ENCODE measurements at places on chromosomes 3 and 15. TPM values are rescaled to one million over a fixed set of nuclear protein-coding genes. Genes with fewer than 3 reads are reported as not detected.

DNA sequence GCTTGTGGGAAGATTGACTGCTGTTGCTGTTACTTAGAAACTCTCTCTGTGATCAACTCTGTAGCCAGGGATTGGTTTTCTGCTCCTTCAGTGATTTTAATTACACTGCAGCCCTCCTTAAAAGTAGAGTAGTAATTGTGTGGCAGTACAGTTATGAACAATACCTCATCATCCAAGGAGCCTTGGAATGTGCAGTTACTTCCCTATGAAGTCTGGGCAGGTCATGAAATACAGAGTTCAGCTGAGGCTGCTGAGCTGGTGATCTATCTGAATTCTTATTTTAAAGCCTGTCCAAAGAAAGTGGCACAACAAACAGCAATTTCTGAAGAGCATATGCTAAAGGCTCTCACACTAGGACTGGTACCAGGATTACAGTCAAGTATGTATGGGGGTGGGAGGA is 37.4 kb upstream of the MRPL3 start:
- DNase-seq: no peak

GRCh38 chr3:12226031-12226430 is 62.8 kb upstream of the PPARG start:
- no peak for DNase-seq

Gene LRRC15
- total RNA-seq: not detected

DNA sequence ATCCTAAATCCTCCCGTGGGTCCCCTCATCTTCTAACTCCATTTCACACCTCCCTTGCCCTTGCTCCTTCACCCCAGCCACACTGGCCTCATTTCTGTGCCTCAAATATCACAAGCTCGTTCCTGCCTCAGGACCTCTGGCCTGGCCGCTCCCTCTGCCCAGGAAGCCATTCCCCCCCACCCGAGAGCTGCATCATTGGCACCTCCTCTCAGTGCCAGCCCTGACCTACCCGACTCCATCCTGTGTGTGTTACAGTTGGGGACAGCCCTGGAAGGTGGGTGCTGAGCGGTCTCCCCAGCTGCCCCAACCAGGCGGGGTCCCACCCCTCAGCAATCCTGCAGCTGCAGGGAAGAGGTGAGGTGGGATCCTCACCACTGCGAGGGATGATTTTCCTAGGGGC is 14.5 kb downstream of the PLXND1 start:
- DNase-seq: no peak

Gene FEZF2
- total RNA-seq: not detected

DNA sequence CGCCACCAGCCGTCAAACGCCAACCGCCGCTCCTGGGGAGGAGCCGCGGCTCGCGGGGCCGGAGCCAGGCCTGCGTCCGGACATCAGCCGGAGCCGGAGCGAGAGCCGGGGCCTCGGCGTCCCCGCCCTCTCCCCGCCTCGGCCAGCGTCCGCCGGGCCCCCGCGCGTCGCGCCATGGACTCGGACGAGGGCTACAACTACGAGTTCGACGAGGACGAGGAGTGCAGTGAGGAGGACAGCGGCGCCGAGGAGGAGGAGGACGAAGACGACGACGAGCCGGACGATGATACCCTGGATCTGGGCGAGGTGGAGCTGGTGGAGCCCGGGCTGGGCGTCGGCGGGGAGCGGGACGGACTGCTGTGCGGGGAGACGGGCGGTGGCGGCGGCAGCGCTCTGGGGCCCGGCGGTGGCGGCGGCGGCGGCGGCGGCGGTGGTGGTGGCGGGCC is 359 bp downstream of the ARIH1 start:
- peak; percentile 37 for DNase-seq

DNA sequence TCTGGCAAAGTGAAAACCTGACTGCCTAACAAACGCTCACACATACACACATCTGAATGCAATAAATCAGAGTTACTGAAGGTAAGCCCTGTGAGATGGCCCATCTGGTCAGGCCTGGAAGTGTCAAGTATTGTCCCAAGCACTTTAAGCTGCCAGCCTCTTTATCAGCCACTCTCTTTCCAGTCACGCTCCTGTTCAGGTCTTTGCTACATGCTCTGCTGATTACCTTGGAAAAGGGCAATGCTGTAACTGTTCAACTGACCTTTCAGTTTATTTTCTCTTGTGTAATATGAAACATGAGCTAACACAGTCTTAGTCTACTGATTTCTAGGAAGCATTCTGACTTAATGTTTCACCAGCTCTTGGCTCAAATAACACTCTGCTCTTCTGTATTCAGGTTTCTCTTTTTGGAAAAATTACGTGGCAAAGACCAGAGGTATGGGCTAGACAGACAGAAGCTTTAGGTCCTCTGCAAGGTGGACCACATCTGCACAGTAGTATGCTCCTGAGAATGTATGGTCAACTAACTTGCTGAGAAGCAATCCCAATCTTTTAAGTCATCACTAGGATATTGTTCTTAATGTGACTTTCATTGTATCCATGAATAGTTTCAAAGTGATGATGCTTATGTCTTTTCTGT is 44.5 kb downstream of the GBE1 start:
- DNase-seq: no peak

Measured in A673 (cell line).